Forelimb muscle (tissue), 1 donor: ENCODE measurements at places on chromosomes 12 and 14.

- DNase-seq, result no peak
These were observed 412.4 kb downstream of the FUT8 start for GRCh38 chr14:65824978-65825299.

GRCh38 chr14:48052973-48053372 lies 377.6 kb upstream of the MDGA2 start:
- no peak for DNase-seq

DNA sequence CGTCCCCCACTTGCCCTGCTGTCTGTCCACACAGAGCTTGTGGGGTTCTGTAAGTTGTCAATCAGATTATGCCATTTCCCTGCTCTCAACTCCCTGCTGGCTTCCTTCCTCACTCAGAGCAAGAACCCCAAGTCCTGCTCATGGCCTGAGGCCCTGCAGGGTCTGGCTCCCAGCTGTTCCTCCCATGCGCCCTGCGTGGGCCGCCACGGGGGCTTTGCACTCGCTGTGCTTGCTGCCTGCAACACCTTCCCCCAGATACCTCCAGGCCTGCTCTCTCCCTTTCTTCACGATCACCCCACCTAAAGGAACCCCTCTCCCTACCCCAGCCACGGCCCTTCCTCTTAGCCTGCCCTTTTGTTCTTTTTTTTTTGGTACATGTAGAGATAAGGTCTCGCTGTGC lies 234.6 kb downstream of the AACS start:
- no peak for DNase-seq

DNA sequence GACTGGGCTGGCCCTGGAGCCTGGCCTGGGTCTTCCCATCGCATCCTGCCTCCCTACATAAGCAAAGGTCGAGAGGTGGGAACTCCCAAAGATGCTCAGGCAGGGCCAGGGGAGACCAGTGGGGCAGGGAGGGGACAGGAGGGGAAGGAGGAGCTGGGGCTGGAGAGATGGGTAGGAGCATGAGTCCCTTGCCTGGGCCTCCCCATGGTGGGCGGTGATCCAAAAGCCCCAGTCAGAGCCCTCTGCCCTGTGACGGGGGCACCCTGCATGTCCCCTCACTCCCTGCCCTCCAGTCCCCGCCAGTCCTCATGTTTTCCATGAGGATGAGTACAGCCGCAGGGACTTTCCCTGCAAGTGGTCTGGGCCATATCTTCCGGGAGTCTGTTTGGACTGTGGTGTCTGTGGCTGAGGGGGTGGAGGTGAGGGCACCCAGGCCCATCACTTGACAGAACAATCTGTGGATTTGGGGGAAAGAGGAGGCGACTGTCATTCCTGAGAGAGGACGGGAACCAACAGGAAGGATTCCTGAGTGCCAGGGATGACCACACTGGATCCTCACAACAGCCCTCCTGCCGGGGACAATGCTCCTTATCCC lies 9.3 kb downstream of the BDKRB2 start:
- DNase-seq, result no peak

- no peak for DNase-seq
These were observed 16.7 kb upstream of the E2F7 start for GRCh38 chr12:77082021-77082420.

GRCh38 chr12:96063046-96063445 lies 27.7 kb upstream of the LTA4H start:
- no peak for DNase-seq

DNA sequence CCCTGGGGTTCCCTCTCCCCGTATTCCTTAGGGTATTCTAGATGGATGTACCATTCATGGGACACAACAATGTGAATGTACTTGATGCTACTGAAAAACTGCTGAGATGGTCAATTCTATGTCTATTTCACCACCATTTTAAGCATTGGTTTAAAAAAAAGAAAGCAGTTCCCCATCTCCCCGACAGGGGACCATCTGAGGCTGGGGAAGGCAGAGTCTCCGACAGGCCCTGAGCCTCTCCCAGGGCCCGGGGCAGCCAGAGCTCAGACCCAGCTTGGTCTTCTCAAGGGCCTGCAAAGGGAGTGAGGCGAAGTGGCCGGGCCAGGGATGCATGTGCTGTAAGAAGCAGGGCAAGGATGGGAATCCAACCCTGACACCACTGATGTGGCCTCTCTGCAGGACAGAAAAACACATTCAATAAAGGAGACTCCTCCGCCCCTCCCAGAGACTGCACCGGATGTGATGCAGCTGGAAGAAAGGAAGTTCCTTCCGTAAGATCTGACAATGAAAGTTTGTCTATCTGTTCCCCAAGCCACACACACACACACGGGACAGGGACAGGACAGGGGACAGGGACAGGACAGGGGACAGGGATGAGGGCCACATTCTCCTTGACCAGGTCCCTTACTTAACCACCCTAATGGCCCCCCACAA lies 234.1 kb downstream of the BCL11B start:
- no peak for DNase-seq

- no peak for DNase-seq
These were observed 107.3 kb upstream of the ARHGAP5 start for GRCh38 chr14:31969699-31970240.
